Stimulated activated naive B cell treated with anti-CD40 and anti-IgM and Interleukin-4, amounts not matched to agents 10 μg/mL and 1 μg/mL and 100 μg/mL, for 72 hours (primary cell): ENCODE measurements at places on chromosomes 16 and 17.

- no peak for DNase-seq
Observed at GRCh38 chr17:28421787-28422305, 15.8 kb upstream of the SLC46A1 start.

DNA sequence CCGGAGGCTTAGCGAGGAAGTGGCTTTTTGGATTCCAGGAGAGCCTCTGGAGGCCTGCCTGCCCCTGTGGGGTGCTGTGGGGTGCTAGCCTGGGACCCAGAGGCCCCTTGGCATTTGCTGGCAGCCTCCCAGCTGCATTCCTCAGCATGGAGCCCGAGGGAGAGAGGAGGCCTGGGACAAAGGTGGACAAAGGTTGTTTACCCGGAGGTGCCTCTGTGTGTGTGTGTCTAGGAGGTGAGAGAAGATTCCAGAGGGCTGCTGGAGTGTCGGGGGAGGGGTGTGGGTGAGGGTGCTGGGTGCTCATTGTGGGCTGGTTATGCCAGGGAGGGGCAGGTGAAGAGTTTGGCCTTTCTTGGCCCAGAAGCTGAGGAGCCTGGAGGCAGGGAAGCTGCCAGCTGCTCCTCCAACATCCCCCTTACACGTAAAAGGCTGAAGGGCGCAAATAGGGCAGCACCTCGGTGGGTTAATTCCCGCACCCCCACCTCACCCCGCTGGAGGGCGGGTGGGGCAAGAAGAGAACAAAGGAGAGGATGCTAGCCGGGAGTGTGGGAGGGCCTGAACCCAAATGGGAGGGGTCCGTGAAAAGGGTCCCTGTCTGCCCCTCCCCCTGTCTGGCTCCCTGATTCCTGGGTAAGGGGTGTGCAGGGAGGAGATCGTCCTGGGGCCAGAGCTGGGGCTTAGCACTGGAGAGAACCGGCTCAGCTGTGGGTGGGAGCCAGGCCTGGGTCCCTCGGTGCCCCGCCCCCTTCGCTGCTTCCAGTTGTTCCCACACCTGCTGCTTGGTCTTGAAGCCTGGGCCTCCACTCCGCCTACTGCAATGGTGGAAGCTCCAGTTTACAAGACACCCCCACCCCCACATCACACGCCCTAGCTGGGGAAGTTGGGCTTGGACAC is 9.9 kb downstream of the HEXIM2 start:
- no peak for DNase-seq

DNA sequence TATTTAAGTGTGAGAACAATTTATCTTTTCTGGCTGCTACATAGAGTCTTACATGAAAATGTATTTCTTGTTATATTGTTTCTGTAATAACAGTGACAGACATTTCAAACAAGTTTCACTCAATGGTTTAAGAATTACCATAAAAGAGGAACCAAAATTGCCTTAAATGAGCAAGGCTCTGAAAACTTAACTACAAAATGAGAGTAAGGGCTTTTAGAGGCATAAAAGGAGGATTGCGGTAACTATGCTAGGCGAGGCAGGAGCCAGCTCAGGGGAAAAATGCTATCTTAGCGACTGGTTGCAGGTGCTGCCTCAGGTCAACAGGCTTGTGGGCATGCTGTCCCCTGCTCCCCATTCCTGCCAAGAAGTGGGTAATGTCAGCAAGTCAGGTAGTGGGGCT is 81.7 kb upstream of the MSI2 start:
- DNase-seq, result no peak

- no peak for DNase-seq
Observed at GRCh38 chr17:72772331-72772821, 320.1 kb downstream of the SLC39A11 start.

GRCh38 chr17:64638552-64639203 is 23.4 kb downstream of the SMURF2 start:
- no peak for DNase-seq

GRCh38 chr17:38728290-38728831 is 1.8 kb upstream of the CISD3 start:
- no peak for DNase-seq

- no peak for DNase-seq
Observed at GRCh38 chr17:46842835-46843234, 8.5 kb upstream of the WNT9B start.

DNA sequence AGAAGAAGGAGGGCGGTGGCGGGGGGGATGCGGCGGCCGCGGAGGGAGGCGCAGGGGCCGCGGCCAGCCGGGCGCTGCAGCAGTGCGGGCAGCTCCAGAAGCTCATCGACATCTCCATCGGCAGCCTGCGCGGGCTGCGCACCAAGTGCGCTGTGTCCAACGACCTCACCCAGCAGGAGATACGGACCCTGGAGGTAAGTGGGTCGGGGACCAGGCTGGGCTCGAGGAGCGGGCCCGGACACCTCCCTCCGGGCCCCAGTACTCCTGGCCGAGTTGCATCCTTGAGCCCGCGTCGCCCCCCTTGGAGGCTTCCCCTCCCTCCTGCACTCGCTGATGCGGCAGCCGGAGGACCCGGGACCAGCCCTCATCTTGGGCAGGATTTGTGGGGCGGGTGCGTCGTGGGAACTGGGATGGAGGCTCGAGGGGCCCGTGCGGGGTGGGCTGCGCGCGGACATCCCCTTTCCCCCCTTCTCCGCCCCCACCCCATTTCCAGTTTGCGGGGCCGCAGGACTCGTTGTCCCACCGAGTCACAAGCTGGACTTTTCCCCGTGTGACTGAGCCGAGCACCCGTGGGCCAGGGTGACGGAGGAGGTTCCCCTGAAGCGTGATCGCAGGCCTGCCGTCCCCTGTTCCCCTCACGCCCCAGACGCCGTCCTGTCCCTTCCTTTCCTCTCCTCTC is 572 bp downstream of the KSR1 start:
- DNase-seq, result no peak

DNA sequence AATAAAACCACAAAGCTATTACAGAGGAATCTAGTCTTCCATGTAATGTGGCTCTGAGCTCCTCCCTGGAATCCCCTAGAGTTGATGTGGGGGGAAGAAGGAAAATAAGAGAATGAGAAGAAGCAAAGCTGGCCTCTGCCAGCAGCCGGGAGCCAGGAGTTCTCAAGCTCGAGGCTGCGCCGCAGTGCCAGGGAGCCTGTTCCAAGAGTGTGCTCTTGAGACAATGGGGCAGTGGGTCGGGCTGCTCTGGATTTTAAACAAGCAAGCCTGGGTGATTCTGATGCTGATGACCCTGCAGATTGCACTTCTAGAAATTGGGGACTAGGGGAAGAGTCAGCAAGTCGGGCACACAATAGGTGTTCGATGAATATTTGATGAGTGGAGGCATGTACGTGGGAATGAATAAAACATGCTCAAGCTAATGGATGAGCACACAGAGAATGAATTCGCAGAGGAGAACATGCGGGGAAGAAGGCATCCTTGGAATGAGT is 119.9 kb downstream of the CMIP start:
- no peak for DNase-seq

GRCh38 chr16:13571036-13571435 is 348.9 kb upstream of the ERCC4 start:
- DNase-seq, result no peak

GRCh38 chr16:86096850-86097249 is 197.9 kb downstream of the IRF8 start:
- no peak for DNase-seq

GRCh38 chr16:9053006-9053601 is 38.3 kb upstream of the HAPSTR1 start:
- DNase-seq, result peak; percentile 21
